Epithelial cell of prostate (primary cell): ENCODE measurements at places on chromosomes 6 and 20.

DNA sequence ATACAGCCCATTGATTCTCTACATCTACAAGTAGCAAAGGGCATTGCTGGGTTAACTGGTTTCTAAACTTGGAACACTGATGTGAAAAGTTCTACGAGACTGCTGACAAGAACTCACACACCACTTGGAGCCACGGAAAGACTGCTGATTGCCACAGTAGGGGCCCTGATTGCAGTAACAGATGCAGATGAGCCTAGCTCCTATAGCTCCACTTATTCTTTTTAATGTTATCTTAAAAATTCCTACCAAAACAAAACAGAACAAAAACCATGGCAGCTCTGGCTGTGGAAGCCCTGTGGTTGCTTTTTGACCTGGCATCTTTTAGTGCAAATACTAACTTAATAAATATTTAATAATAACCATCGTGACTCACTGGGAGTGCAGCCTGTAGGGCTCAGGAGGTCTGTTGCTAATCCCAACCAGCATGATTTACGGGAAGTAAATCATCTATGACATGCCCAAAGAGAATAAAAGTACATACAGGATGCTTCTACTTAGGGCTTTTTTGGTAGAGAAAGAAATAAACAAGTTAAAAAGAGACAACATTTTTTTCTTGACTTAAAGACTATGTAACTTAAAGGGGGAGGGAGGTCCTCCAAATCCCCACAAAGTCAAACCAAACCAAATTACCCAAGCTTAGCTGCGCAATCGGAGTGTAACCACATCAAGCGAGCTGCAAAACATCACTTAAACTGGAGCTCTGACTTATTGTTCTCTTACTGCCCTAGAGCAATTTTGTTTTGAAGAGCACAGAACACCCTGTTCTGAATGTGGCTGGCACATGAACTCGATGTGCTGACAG lies 87.2 kb downstream of the FKBP5 start:
- DNase-seq: no peak

- DNase-seq: no peak
Measured at GRCh38 chr6:123990376-123990775, 186.7 kb downstream of the NKAIN2 start.

GRCh38 chr6:125104425-125104824 lies 49.1 kb upstream of the TPD52L1 start:
- DNase-seq: no peak

GRCh38 chr20:37690626-37691369 lies 3.0 kb upstream of the CTNNBL1 start:
- no peak for DNase-seq

DNA sequence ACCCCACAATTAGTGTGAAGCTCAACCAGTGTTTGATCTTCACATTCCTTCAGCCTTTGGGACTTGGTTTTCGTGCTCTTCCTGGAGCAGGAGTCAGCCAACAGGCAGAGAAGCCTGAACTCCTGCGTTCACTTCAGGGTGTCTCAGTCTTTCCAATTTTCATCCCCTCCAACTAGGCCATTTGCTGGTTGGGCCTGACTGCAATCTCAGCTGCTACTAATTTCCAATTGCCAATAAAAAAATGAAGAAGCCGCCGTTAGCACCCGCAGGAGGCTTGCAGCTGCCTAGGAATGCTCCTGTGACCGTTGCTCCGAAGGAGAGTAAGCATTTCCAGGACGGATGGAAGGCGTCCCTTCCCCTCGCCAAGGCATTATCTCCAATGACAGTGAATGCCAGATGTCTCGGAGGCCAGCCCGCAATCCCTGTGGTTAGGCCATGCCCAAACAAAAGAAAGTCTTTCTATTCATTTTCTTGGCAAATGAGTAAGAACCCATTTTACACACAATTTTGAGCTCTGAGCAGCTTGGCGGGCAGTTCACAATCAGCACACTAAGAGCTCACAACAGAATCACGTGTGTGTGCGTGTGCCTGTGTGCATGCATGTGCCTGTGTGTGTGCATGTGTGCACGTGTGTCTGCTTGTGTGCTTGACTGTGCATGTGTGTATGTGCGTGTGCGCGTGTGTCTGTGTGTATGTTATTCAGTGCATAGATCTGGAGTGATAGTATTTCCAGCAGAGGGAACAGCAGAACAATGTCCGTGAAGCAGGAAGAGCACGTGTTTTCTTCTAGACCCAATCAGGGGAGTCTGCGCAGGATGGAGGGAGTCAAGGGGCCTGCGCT lies 301.2 kb downstream of the SMOC2 start:
- DNase-seq: no peak

- no peak for DNase-seq
Measured at GRCh38 chr6:145816392-145816791, 1.8 kb upstream of the FBXO30 start.

DNA sequence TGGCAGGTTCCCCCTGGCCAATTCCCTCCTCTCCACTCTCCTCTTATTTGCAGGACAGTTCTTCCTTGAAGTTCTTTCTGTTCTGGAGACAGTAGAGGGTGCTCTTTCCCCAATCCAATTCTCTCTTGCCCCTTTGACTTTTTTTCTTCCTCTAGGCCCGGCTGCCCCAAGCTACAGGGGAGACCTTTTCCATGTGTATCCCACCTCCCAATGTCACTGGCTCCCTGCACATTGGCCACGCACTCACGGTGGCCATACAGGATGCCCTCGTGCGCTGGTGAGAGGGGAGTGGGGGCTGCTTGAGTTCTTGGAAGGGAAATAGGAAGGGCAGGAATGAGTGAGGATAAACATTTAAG lies 1.5 kb downstream of the VARS2 start:
- DNase-seq: no peak

DNA sequence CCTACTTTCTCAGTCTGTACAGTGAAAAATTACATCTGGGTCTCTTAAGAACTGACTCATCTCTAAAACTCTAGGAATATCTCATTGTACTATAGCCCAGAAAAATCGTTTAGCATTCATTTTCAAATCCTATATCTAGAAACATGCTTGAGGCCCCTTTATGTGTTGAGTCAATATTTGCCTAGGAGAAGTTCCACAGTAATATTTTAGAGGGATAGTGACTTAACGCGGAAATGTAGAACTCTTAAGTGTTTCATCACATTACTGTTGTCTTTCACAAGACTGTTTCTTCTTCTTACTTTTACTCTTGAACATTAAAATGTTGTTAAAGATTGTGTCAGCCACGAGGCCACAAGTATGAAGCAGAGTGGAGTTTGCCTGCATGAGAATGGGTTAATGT lies 23.0 kb upstream of the MYLIP start:
- DNase-seq: no peak

GRCh38 chr6:104566411-104566810 lies 293.3 kb downstream of the HACE1 start:
- DNase-seq: peak; percentile 39

DNA sequence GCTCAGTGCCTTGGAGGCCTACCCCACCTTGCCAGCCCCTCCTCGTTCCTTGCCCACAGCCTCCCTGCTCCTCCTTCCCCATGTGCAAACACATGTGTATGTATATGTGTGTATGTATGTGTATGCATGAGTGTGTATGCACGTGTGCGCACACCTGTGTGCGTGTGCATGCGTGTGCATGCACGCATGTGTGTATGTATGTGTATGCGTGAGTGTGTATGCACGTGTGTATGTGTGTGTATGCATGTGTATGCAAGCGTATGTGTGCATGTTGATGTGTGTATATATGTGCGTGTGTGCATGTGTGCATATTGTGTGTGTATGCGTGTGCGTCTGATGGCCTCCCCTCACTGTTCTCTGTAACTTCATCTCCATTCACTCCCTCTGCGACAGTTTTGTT lies 74.7 kb downstream of the SRC start:
- DNase-seq: no peak

DNA sequence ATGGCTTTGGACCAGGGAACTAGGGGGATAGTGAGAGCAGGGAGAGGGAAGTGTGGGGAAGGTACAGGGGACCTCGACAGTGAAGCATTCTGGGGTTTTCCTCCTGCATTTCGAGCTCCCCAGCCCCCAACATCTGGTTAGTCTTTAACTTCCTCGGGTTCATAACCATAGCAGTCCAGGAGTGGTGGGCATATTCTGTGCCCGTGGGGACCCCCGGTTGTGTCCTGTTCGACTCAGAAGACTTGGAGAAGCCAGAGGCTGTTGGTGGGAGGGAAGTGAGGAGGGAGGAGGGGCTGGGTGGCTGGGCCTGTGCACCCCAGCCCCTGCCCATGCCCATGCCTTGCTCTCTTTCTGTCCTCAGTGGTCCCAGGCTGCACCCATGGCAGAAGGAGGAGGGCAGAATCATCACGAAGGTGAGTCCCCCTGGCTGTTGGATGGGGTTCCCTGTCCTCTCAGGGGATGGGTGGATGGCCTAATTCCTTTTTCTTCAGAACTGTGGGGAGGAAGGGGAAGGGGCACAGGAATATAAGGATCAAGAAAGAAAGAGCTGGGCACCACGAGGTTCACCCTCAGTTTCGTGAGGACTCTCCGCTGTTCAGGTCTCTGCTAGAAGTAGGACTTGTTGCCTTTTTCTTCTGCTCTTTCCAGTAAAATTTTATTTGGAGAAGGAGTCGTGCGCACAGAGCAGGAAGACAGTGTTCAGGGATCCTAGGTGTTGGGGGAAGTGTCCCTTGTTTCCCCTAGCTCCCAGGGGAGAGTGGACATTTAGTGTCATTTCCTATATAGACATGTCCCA lies 4.2 kb downstream of the VEGFA start:
- no peak for DNase-seq

GRCh38 chr20:991850-992249 lies 10.3 kb downstream of the RSPO4 start:
- DNase-seq: no peak
